Effector memory CD8-positive, alpha-beta T cell (primary cell): ENCODE measurements at places on chromosomes 4 and X.
A peak's percentile ranks its signal among the peaks of the same experiment; 100 is the strongest.

- no peak for DNase-seq
These were observed 194.4 kb downstream of the SLIT2 start for GRCh38 chr4:20445933-20446723.

GRCh38 chrX:107741404-107741790 is 34.2 kb downstream of the TSC22D3 start:
- peak; percentile 5 for DNase-seq

- no peak for DNase-seq
These were observed 12.8 kb downstream of the SCD5 start for GRCh38 chr4:82785611-82786400.

DNA sequence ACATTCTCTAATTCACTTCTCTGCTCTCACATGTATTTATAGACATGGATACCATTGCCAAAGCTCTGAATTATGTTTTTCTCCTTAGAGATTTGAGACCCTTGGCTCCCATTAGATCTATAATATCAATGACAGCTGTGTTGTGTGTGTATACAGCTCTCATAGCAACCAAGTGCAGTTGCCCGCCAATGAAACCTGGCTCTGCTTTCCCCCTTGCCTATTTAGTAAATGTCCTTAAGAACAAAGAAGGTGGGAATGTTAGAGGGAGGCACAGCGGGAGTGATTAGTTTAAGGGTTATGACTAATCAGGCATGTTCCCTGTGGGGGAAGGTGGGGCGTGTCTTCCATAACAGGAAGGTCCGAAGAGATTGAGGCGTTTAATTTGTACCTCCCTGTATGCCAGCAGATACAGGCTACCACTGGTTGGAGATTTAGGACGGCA is 100.5 kb upstream of the TBC1D9 start:
- DNase-seq: no peak

DNA sequence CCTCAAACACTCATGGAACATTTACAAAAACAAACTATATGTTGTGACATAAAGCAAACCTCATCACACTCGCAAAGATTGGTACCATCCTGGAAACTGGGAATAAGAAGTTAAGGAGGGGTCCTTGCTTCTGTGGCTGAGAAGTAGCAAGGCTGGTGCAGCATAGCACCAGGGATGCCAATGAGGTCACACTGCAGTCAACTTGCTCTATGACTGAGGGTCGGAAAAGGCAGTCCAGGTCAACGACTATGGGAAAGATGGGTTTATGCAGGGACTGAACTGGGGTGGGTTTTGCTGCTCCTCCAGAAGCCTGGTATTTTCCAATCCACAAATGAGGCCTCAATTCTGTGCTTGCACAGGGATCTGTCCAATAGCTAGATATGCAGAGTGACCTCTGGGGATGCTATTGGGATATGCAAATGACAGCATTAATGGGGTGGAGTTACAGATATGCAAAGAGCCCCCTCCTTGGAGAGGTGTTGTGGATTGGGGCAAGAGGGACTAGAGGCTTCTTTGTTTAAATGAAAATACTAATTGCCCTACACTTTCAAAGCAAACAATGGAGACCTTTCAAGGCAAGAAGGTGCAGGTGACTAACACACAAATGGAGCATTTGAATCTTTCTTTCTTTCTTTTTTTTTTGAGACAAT is 7.2 kb upstream of the IL13RA1 start:
- no peak for DNase-seq

DNA sequence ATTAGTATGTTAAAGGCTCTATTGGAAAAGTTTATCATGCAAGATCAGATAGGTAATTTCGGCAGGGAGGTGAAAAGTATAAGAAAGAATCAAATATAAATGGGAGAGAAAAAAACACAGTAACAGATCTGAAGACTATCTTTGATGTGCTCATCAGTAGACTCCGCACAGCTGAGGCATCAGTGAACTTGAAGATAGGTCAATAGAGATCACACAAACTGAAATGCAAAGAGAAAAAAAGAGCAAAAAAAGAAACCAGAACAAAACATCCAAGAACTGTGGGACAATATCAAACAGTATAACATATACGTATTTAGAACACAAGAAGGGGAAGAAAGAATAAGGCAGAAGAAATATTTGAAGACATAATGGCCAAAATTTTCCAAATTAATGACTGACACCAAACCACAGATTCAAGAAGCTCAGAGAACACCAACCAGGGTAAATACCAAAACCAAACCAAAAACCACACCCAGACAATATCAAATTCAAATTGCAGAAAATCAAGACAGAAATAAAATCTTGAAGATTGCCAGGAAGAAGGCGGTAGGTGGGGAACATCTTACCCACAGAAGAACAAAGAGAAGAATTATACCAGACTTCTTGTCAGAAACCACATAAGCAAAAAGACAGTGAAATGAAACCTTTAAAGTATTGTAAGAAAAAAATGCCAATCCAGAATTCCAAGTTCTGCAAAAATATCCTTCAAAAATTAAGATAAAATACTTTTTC is 29.1 kb downstream of the PFKFB1 start:
- no peak for DNase-seq

DNA sequence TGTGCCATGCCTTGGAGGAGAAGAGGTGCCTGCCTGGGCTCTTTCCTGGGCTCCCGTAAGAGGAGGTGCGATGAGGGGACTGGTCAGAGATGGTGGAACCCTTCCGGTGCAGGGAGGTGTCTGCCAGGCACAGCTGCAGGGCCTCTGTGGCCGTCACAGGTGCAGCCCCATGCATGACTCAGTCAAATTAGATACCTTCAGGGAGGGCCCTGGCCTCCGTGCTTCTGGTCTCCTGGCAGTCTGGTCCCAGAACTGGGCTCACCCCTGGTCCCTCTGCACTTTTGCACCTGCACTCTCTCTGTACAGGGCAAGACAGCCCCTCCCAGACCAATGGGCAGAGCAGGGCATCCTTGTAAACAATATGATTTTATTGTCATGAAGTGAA is 49.9 kb upstream of the LRPAP1 start:
- no peak for DNase-seq

DNA sequence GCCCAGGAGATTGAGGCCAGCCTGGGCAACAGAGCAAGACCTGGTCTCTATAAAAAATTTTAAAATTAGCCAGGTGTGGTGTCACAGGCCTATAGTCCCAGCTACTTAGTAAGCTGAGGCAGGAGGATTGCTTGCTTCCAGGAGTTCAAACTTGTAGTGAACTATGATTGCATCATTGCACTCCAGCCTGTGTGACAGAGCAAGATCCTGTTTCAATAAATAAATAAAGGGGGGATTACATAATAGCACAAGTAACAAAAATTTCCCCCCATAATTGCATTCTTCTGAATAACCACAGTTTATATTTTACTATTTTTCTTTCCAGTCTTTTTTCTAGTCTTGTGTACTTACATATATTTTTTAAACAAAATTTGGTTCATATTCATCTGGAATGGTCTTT is 135.6 kb downstream of the CHIC2 start:
- no peak for DNase-seq

- no peak for DNase-seq
These were observed 514.5 kb downstream of the INPP4B start for GRCh38 chr4:142331646-142332045.

DNA sequence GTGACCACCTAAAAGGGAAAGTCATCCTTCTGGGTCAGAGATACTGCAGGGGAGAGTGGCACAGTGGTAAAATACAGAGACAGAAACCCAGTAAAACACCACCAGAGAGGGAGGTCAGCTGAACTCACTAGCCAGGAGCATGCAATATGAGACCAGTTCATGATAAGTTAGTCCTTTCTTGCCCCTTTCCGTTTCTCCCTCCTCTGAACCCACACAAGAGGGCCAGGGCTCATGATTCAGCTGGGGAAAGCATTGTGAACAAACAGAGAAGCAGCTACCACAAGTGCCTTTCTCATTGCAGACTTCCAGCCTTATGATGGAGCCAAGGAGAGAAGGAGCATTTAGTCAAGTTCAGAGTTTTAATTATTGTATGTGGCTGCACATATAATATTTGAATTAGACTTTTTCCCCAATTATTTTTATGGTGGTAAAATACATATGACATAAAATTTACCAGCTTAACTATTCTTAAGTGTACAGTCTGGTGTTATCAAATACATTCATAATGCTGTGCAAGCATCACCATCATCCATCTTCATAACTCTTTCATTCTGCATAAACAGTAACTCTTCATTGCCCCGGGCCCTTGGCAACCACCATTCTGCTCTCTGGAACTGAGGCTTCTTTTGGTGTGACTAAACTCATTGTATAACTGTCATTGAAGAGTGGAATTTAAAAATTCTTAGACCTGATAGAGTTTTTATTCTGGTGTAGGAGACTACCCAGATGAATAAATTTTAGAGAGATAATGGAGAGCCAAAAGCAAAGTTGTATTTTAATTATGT is 114.6 kb downstream of the DDIT4L start:
- no peak for DNase-seq

DNA sequence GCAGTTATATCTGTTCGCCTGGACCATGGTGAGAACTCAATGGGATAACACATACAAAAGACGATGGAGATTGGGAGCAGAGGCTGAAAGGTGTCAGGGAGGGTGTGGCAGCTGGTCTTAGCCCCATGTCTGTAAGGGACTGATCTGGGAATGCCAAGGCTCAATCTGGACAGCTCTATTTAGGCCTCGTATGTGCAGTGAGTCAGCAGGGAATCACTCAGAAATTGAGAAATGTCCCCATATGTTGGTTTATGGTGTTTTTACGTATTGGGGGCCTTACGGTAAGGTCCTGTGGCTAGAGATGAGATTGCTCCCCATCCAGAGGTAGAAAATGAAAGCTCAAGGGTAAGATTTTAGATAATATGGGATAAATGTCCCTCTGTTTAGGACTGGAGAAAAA is 71.4 kb upstream of the TTC29 start:
- no peak for DNase-seq

DNA sequence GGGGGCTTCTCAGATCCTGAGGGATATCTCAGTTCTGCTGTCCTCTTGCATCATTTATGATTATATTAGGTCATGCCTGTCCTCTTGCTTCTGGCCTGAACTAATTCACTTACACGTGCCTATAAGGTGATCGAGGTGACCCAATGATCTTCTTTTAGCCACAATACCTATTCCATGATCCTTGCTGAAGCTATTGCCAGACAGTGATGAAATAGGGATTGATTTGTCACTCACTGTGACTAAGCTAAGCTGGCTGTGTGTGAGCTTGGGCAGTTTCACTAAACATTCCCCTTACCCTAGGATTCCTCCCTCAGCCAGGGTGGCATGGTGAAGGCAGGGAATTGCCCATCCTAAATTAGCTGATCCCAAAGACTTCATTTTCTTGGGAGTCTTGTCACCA is 19.0 kb downstream of the HADH start:
- no peak for DNase-seq

DNA sequence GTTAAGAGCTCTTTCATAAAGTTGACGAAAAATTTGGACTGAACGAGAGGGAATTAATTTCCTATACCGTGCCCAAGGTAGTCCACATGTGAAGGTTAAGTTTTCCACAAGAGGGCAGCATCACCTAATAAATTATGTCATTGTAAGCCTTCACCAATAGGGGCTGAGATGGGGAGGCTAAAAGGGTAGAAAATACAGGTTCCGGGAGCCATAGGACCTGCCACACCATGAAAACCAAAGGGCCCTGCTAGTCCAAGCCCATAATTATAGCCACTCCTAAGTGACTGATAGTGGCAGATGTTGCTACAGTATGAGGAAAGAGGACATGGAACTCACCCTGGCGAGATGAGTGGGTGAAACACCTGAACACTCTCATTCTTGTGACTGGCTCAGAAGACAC is 122.2 kb downstream of the SHROOM4 start:
- DNase-seq: peak; percentile 3

DNA sequence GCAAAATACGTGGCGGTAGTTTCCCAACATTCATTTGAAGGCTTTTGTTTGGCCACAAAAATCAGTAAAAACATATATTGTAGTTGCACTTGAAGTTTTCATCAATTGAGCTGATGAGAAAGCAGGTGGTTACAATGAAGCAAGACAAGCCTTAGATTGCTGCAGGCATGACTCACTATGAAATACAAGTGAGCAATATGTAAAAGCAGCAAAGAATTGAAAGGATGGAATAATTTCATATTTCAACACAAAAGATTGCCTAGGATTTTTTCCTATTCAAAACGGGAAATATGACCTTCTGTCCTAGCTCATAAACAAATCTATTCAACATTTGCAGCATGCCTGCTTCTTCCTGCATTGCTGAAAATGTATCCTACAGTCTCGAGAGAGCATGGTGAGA is 190.9 kb upstream of the BANK1 start:
- no peak for DNase-seq
